ENCODE measurements at places on chromosomes 4 and X.

DNA sequence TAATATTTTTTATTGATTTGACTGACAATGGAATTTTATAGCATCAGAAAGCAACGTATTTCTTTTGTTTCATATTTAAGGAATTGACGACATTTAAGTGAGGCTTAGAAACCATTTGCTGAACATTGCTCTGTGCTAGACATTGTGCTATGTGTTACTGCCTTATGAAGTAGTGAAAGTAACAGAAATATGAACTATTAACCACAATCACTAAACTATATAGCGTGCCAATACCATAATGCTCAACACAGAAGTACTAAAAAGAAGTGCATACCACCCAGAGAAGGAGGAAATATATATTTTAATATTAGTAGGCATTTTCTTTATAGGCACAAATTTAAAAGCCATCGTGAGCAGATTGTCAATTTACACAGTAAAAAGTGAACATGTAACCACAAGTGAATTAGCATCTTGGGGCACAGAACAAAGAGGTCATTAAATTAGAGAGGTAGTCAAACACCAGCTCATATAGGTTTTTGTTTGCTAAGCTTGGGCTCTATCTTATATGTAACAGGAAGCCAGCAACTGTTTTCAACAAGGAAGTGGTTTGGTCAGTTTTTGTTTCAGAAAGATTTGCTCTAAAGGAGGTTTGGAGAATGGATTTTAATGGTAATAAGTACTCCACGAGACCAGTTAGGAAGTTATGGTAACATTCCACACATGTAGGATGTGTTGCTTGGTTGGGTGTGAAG, 270.7 kb downstream of the GRXCR1 start:
- DNase-seq: peak; percentile 13

GRCh38 chr4:40811956-40812355, 62.2 kb downstream of the NSUN7 start:
- peak; percentile 14 for DNase-seq

DNA sequence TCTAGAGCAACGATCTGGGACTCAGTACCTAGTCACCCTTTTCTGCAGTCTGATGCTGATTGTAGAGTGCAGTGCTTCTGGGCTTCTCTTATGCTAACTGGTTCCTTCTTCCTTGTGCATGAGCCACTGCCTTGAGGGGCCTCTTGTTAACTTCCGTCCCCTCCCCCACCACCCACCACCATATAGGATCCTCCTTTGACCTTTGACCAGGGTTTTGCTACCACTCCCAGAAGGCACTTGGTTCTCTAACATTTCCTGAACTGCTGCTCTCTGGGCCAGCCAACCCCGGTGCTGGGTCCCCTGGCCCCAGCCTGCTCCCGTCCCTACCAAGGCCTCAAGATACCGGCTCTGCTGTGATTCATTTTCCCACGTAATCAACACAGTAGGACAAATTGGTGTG, 104.6 kb upstream of the KLF3 start:
- no peak for DNase-seq

DNA sequence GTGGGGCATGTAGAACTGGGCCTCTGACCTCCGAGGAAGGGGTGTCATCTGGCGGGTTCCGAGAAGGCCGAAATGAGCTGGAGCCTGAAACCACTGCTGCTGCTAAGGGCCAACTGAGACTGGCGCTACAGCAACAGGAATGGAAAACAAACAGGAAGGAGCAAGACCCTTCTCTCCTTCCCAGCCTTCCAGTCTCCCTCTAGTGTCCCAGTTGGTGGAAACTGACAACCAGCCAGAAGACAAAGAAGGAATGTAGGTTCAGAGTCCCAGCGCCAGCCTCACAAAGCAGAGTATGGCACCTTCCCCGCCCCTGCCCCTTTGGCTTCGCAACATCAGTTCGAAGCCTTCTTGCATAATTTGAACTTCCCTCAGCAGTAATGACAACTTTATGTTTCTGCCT, 24.4 kb upstream of the PDZD4 start:
- no peak for DNase-seq

DNA sequence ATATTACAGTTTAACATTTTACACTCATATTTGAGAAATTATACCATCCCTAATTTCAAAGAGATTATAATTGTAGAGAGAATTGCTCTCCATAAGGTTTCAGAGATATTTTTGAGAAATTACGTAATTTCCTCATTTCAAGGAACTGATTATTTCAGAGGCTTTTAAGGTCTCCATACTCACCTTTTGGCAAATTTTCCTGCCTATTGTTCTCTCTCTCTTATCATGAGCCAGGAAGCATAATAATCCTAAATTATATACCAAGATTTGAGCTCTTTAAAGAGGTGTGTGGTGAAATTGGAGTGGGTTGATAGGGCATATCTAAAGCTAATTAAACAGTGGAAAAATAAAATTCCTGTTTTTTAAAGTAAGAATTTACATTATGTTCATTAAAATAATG, 248.9 kb upstream of the FTHL17 start:
- no peak for DNase-seq
